ENCODE measurements at places on chromosomes 2 and 18.

DNA sequence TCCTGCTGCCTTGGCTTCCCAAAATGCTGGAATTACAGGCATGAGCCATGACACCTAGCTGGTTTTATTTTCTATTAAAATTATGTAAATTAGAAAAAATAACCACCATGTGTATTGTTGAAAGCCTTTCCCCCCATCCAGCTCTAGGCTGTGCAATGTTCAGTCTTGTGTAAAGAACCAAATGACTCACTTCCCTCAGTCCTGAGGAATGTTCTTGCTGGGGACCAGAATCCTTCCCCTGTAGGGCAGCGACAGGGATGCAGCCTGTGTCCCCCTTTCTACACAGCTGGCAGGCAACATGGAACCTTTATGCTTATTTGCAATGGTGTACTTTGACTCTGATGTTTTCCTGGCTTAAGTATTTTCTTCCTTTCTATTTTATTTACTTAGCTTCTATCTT lies 29.4 kb downstream of the AOX1 start:
- peaks cover 17% of the 10 kb centered on the region for H3K4me1 ChIP-seq
- H3K27ac ChIP-seq = no peak overlapping the region
- H3K36me3 ChIP-seq = no peaks in the 10 kb centered on the region
- no peaks in the 10 kb centered on the region for H3K27me3 ChIP-seq
- no peak overlapping the region for H3K4me3 ChIP-seq
- no peak for DNase-seq

GRCh38 chr2:36560726-36561125 lies 37.2 kb downstream of the FEZ2 start:
- no peak overlapping the region for H3K4me3 ChIP-seq
- peak overlapping the region; percentile 98 for H3K27ac ChIP-seq
- peaks cover 79% of the 10 kb centered on the region for H3K4me1 ChIP-seq
- peaks cover 59% of the 10 kb centered on the region for H3K36me3 ChIP-seq

GRCh38 chr2:118973542-118973951 lies 31.6 kb downstream of the MARCO start:
- H3K36me3 ChIP-seq = no peaks in the 10 kb centered on the region
- H3K4me1 ChIP-seq = no peaks in the 10 kb centered on the region
- DNase-seq = no peak
- H3K27ac ChIP-seq = no peak overlapping the region
- no peaks in the 10 kb centered on the region for H3K27me3 ChIP-seq
- H3K4me3 ChIP-seq = no peak overlapping the region

DNA sequence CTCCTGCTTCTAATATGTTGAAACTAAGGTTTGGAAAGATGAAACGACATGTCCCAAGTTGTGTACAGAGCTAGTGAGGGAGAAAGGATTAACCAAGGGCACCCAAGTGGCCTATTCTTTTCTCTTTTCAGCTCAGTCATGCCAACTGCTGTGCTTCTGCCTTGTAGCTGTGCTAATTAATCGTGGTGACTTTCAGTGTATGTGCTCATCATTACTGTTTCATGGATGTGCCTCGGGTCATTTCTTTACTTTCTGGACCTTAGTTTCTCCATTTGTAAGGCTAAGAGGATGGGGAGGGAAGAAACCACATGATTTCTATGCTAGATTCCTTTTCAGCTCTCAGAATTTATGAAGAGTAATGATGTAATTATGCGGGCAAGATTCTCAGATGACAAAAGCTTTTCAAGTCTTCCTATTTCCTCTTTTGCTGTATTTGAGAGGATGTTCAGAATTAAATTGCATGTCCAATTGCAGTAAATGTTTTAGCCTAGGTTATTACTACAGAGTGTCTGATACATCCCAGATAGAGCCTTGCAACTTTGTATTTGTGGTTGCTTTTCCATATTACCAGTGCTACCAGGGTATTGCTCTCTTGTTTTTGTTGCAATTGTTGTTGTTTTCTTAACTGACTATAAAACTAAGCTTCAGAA lies 621.2 kb downstream of the CNTNAP5 start:
- no peaks in the 10 kb centered on the region for H3K27me3 ChIP-seq
- no peak overlapping the region for H3K4me3 ChIP-seq
- no peak overlapping the region for H3K27ac ChIP-seq
- no peaks in the 10 kb centered on the region for H3K4me1 ChIP-seq
- DNase-seq = no peak
- H3K36me3 ChIP-seq = no peaks in the 10 kb centered on the region

- H3K27me3 ChIP-seq = no peaks in the 10 kb centered on the region
- H3K4me1 ChIP-seq = peaks cover 27% of the 10 kb centered on the region
- H3K4me3 ChIP-seq = no peak overlapping the region
- no peak overlapping the region for H3K27ac ChIP-seq
- no peaks in the 10 kb centered on the region for H3K36me3 ChIP-seq
Observed at GRCh38 chr2:20203521-20204225, 21.3 kb downstream of the SDC1 start.

GRCh38 chr2:53312181-53312580 lies 455.4 kb upstream of the CHAC2 start:
- no peak overlapping the region for H3K4me3 ChIP-seq
- DNase-seq = no peak
- H3K36me3 ChIP-seq = no peaks in the 10 kb centered on the region

DNA sequence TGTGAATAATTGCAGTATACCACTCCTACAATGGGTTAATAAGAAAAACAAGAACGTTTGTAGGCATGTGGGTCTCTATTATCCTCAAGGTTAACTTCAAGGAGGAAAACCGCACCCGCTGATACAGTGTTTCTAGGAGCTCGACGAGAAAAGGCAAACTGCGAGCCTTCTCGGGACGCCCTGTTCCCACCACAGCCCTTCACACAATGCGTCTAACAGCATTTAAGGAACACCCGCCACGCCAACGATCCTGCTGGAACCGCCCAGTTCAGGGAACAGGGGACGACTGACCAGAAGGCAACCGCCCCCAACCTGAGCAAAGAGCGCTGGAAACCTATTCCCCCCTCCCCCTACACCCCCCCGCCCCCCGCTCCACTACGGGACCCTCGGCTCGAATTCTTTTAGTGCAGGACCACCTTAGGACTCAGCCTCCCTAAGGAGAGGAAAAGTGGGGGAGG lies 710 bp upstream of the TMSB10 start:
- H3K36me3 ChIP-seq = peaks cover 20% of the 10 kb centered on the region
- no peaks in the 10 kb centered on the region for H3K27me3 ChIP-seq
- peaks cover 4% of the 10 kb centered on the region for H3K4me1 ChIP-seq
- peak; percentile 56 for DNase-seq
- H3K27ac ChIP-seq = peak overlapping the region; percentile 76

GRCh38 chr2:230980468-230980867 lies 15.5 kb upstream of the SPATA3 start:
- no peak for DNase-seq
- no peak overlapping the region for H3K4me3 ChIP-seq
- H3K4me1 ChIP-seq = no peaks in the 10 kb centered on the region
- no peaks in the 10 kb centered on the region for H3K36me3 ChIP-seq
- no peak overlapping the region for H3K27ac ChIP-seq

DNA sequence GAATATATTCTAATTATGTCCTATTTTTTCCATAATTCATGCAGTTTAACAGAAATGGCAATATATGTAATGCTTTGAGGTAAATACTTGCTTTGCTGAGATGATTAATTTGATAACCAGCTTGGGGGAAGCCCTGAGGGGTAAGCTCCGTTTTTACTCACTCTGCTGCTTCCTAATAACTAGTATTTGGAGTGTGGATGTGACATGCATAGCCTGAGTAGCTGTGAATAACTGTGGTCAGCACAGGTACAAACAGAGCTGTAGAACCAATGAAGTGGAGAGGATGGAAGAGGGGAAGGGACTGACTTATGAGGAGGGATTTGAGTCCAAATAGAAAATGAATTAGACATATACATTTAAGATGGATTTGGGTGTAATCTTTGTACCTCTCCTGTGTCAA lies 1495.5 kb upstream of the DDX18 start:
- no peak overlapping the region for H3K4me3 ChIP-seq
- H3K36me3 ChIP-seq = no peaks in the 10 kb centered on the region
- DNase-seq = no peak
- no peaks in the 10 kb centered on the region for H3K27me3 ChIP-seq
- no peaks in the 10 kb centered on the region for H3K4me1 ChIP-seq

GRCh38 chr2:55555977-55556376 lies 36.5 kb downstream of the CFAP36 start:
- H3K4me1 ChIP-seq = no peaks in the 10 kb centered on the region
- H3K27ac ChIP-seq = no peak overlapping the region
- no peak for DNase-seq
- no peak overlapping the region for H3K4me3 ChIP-seq
- no peaks in the 10 kb centered on the region for H3K27me3 ChIP-seq

DNA sequence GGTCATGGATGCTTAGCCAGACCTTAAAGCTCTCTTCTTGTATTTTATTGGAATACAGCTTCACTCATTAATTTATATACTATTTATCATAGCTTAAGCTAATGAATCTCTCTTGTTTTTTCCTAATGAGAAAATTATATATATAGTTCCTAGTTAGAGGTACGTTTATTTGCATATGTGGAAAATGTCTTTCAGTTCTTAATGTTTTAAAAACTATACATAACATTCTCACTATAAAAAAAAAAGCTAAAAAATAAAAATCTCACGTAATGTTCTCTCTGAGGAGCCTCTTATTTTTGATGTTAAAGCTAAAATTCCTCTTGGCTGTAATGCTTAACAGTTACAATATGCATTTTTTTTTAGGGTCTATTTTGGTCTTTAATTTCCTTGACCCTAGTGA lies 16.6 kb downstream of the UGP2 start:
- H3K4me1 ChIP-seq = peaks cover 5% of the 10 kb centered on the region
- DNase-seq = no peak
- H3K27me3 ChIP-seq = no peaks in the 10 kb centered on the region
- H3K4me3 ChIP-seq = no peak overlapping the region
- no peak overlapping the region for H3K27ac ChIP-seq

- H3K36me3 ChIP-seq = no peaks in the 10 kb centered on the region
- peak overlapping the region; percentile 97 for H3K27ac ChIP-seq
- H3K27me3 ChIP-seq = no peaks in the 10 kb centered on the region
Observed at GRCh38 chr2:207257251-207258250, 91.8 kb upstream of the KLF7 start.

DNA sequence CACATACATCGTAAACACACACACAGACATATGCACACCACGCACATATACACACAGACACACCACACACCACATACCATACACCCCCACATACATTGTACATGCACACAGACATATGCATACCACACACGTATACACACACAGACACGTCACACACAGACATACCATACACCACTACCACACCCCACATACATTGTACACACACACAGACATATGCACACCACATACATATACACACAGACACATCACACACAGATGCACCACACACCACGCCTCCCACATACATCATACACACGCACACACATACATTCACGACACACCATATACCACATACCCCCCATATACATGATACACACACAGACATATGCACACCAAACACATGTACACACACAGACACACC lies 58.4 kb downstream of the KIF5C start:
- H3K27me3 ChIP-seq = no peaks in the 10 kb centered on the region
- H3K4me3 ChIP-seq = no peak overlapping the region
- no peak for DNase-seq

GRCh38 chr2:99469394-99469793 lies 20.4 kb downstream of the REV1 start:
- no peak overlapping the region for H3K4me3 ChIP-seq
- no peaks in the 10 kb centered on the region for H3K27me3 ChIP-seq
- H3K4me1 ChIP-seq = no peaks in the 10 kb centered on the region
- peaks cover 16% of the 10 kb centered on the region for H3K36me3 ChIP-seq
- no peak for DNase-seq

GRCh38 chr2:151120011-151120410 lies 141.7 kb downstream of the RBM43 start:
- DNase-seq = no peak
- H3K27me3 ChIP-seq = no peaks in the 10 kb centered on the region

DNA sequence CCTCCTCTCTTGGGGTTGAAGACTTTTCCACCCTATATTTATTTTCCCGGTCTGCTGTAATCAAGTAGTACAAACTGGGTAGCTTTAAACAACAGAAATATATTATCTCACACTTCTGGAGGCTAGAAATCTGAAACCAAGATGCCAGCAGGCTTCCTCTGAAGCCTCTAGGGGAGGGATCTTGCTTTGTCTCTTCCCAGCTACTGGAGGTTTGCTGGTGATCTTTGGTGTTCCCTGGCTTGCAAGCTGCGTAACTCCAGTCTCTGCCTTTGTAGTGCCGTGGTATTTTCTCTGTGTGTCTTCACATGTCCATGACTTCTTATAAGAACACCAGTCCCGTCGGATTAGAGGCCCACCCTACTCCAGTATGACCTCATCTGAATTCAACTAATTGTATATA lies 44.4 kb downstream of the MYO3B start:
- H3K27ac ChIP-seq = peak overlapping the region; percentile 25
- H3K4me3 ChIP-seq = no peak overlapping the region
- no peak for DNase-seq
- no peaks in the 10 kb centered on the region for H3K27me3 ChIP-seq
- no peaks in the 10 kb centered on the region for H3K36me3 ChIP-seq

- no peaks in the 10 kb centered on the region for H3K36me3 ChIP-seq
- no peak overlapping the region for H3K4me3 ChIP-seq
- no peak overlapping the region for H3K27ac ChIP-seq
- DNase-seq = no peak
Observed at GRCh38 chr2:232094883-232095282, 133.4 kb downstream of the DIS3L2 start.

DNA sequence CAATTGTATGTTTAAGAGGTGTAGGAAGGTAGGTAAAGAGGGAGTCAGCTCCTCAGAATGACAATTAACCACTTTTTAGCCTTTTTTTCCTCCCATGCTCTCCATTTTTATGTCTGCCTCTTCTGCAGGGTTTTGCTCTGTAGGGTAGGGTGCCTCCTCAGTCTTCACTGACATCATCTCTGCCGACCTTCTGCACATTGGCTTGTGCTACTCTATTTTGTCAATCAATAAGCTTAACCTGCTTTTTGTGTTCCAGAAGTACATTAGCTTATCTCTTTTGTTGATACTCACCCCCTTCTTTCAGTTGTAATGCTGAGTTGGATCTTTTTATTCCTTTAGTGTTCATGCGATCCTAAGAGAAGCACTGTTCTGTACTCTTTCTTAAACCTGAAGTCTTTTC lies 323.2 kb downstream of the RDH14 start:
- H3K4me3 ChIP-seq = no peak overlapping the region
- H3K4me1 ChIP-seq = peaks cover 6% of the 10 kb centered on the region
- no peak for DNase-seq
- no peaks in the 10 kb centered on the region for H3K36me3 ChIP-seq

GRCh38 chr2:41600460-41600859 lies 447.4 kb upstream of the PKDCC start:
- H3K27me3 ChIP-seq = no peaks in the 10 kb centered on the region
- no peaks in the 10 kb centered on the region for H3K4me1 ChIP-seq
- H3K4me3 ChIP-seq = no peak overlapping the region
- DNase-seq = no peak
- no peaks in the 10 kb centered on the region for H3K36me3 ChIP-seq
- H3K27ac ChIP-seq = no peak overlapping the region

DNA sequence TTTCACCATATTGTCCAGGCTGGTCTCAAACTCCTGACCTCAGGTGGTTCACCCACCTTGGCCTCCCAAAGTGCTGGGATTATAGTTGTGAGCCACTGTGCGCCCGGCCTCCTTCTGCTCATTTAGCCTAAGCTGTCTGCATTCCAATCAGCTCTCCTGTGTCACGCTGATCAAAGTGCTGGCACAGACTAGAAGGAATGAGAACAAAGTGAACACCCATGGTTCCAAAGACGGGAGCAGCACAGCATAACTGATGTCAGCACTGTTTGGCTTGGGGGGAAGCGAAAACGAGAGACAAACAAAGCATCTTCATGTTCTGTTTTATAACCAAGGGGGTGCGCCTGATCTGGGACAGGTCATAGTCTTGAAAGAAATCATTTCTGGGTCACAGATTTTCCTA lies 43.3 kb downstream of the DIPK1C start:
- no peak overlapping the region for H3K27ac ChIP-seq
- peaks cover 76% of the 10 kb centered on the region for H3K27me3 ChIP-seq

Data from SK-N-SH (cell line).